ENCODE measurements at places on chromosomes 16 and 17.

- no peak for DNase-seq
Measured at GRCh38 chr16:46729326-46729995, 18.7 kb downstream of the MYLK3 start.

DNA sequence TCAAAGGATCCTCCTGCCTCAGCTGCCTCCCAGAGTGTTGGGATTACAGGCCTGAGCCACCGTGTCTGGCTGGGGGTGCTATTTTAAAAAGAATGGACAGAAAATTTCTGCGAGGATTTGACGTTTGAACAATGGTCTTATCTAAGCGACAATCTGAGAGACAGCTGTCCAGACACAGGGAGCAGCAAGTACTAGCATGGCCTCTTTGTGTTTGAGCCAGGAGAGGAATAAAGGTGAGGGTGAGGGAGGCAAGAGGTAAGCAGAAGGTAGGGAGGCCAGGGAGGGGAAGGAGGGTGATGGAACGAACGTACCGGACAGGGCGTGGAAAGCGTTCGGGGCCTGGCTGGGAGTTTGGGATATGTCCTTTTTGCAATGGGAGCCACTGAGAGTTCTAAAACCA, 59.2 kb downstream of the PITPNC1 start:
- no peak for DNase-seq

GRCh38 chr16:56382901-56383355, 42.4 kb downstream of the AMFR start:
- DNase-seq, result no peak

DNA sequence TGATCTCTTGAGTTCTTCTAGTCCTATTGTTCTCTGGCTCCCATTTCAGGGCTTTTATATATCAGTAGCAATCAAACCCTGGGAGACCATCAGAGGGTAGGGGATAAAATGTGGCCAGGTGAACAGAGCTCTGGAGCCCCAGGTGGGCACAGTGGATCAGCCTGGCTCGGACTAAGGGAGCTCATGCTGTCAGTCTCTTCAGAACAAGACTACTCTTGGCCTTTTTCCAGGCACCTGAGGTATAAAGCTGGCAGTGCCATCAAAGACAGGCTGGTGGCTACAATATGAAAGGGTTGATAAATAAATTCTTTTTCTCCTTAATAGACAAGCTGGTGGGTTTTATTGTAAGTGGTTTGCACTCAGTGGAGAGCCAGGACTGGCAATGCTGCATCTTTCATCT, 160.0 kb upstream of the CCL2 start:
- DNase-seq, result no peak

DNA sequence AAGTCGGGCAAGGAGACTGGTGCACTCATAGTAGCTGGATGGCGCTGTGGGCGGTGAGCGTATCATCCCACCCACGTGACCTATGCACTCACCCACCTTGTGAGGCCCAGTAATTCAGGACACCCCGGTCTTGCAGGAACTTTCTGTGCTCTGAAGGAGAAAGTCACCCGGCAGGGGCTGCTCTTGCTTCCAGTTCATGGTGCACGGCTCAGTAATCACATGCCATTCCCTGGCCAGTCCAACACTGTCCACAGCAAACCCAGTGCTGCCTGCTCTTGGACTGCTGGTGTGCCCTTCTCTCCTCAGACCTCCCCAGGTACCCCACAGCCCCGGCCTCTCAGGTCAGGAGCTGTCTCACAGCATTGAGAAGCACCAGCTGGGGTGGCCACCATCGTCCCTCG, 16.4 kb upstream of the RHBDF2 start:
- DNase-seq, result no peak

- no peak for DNase-seq
Measured at GRCh38 chr17:40022961-40023541, 7.8 kb downstream of the CSF3 start.

GRCh38 chr16:35364263-35364662, 1904.9 kb downstream of the TP53TG3F start:
- no peak for DNase-seq

DNA sequence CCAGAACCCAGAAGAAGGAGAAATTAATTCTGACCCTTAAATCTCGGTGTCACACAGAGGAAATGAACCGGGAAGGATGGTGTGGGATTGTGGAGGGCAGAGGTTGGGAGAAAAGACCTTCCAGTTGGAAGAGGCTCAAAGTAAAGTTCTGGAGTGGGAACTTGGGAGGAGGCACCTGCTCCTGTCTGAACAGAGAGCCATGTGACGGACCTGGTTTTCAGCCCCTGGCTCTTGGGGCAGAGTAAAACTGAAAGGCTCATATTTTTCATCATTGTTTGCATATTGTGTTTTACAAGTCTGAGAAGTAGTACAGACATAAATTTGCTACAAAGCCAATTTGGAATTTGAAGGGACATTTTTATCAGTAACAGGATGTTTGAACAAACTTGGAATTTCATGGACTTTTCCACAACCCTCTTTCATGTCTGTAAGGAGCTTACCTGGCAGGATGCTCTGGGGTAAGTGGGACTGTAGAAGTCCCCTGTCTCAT, 24.4 kb upstream of the SEC14L1 start:
- no peak for DNase-seq

- no peak for DNase-seq
Measured at GRCh38 chr17:59798111-59798510, 90.7 kb downstream of the VMP1 start.

GRCh38 chr16:74607310-74607961, 522 bp upstream of the GLG1 start:
- no peak for DNase-seq

Measured in hippocampal formation (tissue), 2 donors.